ENCODE measurements at places on chromosomes 13 and 19.

GRCh38 chr19:35143231-35143715 is at the start of gene FXYD7:
Gene FXYD7, plus strand, starts transcription at chr19:35143255. Its CDS starts 79 bp downstream, at chr19:35143334.
- no peak for DNase-seq

GRCh38 chr13:26984337-26984736 is 187.3 kb downstream of the USP12 start:
- DNase-seq: no peak

GRCh38 chr19:1000095-1000494 is at the start of gene GRIN3B:
Gene GRIN3B, plus strand, starts transcription at chr19:1000419. Its CDS starts 19 bp downstream, at chr19:1000438.
- no peak for DNase-seq

- no peak for DNase-seq
These were observed 24.6 kb downstream of the CDADC1 start for GRCh38 chr13:49272296-49272695.

- no peak for DNase-seq
These were observed 16.4 kb downstream of the F10 start for GRCh38 chr13:113138792-113139551.

DNA sequence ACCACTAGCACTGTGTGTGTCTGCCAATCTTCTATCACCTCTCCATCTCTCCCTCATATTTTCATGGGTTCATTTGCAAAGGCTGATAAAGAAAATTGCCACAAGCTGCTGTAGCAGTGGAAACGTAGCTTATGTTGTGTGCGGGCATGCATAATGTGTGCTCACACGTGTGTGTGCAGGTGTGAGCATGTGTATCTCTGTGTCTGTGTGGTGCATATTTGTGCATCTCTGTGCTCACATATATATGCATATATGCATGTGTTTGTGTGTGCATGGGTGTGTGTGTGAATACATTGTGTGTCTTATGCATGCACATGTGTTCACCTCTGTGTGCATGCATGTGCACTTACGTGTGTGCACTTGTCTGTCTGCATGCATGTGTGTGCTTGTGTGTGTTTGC is 181.8 kb upstream of the UBL3 start:
- DNase-seq: no peak

GRCh38 chr19:2306281-2306806 is 1.6 kb downstream of the LINGO3 start:
- no peak for DNase-seq

- DNase-seq: no peak
These were observed 57.7 kb upstream of the LDLR start for GRCh38 chr19:11031421-11032070.

DNA sequence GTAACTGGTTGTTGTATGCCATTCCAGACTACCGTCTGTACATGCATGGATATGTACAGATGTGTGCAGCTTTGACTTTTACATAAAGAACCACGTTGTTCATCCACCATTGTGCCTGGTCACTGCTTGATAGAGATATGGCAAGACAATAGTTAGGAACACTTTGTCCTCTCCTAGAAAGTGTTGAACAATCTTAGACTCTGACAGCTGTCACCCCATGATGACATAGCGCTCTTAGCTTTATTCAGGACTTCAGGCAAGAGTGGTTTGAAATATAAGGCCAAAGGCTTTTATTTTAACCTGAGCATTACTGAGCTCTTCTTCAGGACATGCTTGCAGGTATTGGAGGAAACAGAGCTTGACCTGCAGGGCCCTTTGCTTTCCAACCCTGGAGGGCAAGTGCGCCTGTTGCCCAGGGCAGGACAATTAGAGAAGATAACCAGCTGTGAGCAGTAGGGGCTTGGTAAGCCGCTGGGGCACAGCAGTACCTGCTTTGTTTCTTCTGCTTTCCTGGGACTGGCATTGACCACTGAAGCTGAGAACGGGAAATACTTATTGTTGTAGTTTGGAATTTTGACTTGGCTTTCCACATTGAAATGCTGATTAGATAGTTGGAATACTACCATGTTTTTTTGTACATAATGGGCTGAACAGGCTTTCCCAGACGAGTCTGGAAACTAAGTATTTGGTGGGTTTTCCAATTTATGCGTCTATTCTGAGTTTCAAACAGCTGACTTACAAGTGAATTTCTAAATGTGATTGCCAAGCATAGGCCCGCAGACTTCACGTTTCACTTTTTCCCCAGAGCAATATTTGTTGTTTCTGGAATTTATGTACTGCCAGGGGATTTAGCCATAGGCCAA is 51.1 kb downstream of the GARRE1 start:
- no peak for DNase-seq

DNA sequence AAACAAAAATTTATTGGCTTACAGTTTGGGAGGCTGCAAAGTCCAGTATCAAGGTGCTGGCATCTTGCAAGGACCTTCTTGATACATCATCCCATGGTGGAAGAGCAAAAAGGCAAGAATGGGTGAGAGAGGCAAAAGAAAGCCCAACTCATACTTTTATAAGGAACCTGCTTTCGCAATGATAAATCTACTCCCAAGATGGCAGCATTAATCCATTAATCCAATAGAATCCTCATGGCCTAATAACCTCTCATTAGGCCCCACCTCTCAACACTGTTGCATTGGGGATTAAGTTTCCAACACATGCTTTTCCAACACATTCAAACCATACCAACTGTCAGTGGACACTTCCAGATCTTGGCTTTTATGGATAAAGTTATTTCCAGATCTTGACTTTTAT is 48.7 kb upstream of the ZNF507 start:
- no peak for DNase-seq

DNA sequence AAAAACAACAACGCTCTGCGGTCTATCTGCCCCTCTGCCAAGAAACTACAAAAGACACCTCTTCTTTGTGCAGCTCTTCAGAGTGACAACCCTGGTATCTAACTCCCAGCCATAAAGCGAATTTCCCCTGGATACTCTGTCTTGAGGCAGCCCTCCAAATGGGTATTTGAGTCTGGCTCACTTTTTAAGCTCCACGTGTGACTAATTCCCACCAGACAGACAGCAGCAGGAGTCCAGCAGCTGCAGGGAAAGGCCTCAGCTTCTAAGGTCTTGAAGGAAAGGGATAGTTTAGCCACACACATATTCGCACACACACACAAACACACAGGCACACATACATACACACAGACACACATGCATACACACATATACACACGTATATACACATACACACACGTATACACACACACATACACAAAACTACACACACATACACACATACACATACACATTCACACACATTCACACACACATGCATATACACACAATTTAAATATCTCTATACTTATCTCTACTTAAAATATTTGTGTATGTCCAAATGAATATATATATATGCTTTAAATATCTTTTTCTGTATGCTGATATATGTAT is 188.8 kb downstream of the TSHZ3 start:
- no peak for DNase-seq

DNA sequence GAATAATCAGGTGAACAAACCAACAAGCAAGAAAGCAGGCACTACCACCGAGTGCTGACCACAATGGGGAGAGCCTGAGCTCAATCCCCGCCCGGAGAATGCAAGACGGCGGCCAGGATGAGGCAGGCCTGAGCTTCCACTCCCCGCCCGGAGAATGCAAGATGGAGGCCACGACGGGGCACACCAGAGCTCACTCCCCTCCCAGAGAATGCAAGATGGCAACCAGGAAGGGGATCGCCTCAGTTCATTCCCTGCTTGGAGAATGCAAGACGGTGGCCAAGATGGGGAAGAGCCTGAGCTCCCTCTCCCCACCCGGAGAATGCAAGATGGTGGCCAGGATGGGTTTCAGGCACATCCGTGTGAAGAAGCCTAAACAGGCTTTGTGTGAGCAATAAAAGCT is 24.7 kb upstream of the MIER2 start:
- no peak for DNase-seq

DNA sequence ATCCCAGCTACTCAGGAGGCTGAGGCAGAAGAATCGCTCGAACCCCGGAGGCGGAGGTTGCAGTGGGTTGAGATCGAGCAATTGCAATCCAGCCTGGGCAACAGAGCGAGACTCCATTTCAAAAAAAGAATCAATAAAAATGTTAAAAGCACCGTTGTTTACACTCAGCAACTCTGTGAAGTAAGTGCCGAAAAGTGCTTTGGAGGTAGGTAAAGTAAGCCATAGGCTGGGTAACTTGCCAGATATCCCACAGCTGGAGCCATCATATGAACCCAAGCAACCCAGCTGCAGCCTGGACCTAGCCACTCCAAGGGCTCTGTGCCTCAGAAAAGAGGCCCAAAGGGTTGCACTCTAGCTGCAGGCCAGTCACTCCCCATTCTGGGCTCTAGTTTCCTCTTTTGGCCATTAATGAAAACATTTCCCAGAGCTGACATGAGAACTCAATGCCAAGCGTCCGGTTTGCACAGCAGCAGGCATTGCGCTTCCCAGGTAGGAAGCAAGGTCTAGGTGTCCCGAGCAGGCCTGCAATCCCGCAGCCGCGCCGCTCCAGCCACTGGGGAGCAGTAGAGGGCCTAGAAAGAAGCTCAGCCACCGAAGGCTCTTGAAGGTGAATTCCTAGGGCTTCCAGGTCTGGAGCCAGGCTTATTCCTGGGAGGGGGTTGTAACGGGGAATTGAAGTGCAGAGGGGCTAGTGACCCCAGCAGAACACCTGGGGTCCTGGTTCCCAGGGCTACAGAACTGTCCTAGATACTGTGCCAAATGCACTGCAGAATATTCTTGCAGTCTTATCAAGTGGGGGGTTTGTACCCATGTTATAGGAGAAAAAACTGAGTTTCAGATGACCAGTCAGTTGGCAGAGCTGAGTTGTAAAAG is 4.1 kb upstream of the CD79A start:
- DNase-seq: no peak

- no peak for DNase-seq
These were observed 19.1 kb upstream of the CCNP start for GRCh38 chr19:40245506-40246128.

DNA sequence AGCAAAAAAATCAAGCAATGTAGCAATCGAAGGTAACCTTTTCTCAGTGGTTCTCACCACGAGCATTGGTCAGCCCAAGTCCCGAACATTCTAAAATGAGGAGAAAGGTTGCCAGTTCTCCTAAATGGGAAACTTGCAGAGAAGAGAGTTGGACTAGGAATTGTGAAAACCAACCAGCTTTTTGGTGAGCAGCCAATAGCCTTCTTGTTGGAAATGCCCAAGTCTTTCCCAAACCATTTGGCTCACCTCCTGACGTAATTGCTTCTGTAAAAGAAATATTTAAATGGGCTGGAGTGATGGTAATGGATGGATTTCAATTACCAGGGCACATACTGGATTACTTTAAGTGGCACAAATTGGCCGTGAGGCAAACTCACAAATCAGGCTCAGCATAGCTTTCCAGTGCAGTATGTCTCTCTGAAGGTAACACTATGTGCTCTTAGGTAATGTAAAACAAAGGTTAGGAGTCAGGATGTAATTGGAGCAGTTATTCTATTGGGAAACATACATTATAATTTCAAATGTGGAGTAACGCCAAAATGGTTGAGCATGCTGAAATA is 423.2 kb downstream of the KLF5 start:
- no peak for DNase-seq

- no peak for DNase-seq
These were observed 14.4 kb upstream of the MYDGF start for GRCh38 chr19:4684312-4685095.

DNA sequence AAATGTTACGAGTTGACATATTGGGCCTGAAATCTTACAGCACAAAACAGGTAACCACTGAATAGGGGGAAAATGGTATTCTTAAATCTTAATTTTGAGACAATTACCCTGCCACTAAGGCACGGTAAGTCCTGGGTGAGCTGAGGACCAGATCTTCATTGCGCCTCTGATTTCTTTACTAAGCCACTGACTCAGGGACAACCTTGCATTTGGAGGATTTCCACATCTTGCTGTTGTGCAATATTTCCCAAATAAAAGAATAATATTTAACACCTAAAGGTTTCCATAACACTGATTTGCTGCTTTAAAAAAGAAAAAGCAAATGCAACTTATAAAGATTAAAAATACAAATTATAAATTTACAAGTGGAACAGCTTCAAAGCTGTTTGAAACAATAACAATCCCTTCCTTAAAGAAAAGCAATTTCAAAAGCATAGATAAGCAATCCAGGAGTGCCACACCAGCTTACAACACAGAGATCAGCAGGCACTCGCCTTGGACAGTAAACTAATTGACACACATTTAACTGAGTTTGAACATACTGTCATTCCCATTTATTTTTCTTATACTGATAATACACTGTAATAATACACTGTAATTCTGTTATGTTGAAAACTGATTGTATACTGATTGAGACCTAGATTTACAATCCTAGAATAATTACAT is 79.6 kb upstream of the DOCK9 start:
- no peak for DNase-seq

DNA sequence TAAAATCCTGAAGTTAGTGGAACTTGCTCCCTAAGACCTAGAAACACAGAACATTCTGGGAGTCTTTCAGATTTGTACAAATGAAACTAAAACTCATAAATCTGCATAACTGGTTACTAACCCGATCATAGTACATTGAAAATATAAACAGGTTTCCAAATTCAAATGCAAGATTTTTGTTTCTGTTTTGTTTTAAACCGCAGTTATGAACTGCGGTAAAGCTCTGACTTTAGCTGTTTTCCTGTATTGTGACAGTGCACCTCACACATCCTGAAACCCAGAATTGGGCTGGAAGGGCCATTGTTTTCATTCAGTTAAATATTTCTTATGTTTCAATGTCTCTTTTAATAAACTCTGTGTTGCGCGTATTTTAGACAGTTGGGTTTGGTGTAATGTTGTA is 204.7 kb downstream of the SHISA2 start:
- no peak for DNase-seq

DNA sequence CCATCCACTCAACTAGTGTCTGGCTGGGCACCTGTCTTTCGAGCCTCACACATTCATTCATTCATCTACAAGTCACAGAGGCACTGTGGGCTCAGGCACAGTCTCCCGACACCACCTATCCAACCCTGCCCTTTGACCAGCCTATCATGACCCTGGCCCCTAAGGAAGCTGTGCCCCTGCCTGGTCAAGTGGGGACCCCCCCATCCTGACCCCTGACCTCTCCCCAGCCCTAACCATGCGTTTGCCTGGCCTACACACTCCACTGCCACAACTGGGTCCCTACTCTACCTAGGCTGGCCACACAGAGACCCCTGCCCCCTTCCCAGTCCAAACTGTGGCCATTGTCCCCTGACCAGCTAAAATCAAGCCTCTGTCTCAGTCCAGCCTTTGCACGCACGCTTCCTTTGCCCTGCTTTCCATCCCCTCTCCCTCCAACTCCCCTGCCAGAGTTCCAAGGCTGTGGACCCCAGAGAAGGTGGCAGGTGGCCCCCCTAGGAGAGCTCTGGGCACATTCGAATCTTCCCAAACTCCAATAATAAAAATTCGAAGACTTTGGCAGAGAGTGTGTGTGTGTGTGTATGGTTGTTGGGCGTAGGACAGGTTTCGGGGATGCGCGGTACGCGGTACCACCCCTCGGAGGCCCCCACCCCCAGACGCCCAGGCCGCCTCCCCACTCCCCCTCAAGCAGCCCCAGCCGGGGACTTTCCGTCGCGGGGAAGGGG is 404 bp upstream of the IL27RA start:
- no peak for DNase-seq

Measured in HS-5 (cell line).